ENCODE measurements at places on chromosomes 6 and 20.
A peak's percentile ranks its signal among the peaks of the same experiment; 100 is the strongest.

- DNase-seq = no peak
Measured at GRCh38 chr20:23283096-23283850, 67.3 kb upstream of the NXT1 start.

DNA sequence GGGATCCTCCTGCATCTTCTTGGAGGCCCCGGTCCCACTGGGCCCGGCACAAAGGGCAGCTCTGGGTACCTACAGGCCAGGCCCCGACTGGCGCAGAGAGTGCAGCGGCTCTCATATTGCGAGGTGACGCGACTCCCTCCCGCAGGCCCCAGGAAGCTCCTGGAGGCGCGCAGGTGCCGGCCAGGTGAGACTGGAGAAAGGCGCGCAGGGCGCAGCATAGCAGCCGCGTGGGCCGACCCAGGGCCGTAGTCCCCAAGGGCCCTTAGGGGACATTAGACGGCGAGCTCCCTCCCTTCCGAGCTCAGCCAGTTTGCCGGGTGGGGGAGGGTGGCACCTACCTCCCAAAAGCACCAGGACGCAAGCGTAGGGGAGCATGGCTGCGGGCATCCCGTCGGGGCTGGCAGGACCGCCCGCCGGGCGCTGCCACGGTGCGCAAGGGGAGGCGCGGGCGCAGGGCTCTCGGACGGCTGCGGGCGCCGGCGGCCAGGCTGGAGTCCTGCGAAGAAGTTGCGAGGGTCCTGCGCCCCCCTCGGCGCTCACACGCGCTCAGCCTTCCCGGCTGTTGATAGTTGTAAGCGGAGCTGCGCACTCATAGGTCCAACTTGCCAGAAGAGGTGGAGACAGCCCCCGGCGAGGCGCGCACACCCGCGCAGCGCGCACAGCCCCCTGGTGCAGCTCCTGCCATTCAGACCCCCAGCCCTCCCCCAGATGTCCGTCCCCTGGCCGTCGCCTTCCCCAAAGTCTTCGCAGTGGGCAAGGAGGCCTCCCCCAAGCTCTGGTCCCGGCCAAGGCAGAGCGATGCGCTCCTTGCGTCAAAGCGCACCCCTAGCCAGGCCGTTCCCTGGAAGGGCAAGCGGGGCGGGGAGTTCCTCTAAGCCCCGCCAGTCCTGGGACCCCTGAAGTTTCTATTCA is 622 bp downstream of the APCDD1L start:
- no peak for DNase-seq

DNA sequence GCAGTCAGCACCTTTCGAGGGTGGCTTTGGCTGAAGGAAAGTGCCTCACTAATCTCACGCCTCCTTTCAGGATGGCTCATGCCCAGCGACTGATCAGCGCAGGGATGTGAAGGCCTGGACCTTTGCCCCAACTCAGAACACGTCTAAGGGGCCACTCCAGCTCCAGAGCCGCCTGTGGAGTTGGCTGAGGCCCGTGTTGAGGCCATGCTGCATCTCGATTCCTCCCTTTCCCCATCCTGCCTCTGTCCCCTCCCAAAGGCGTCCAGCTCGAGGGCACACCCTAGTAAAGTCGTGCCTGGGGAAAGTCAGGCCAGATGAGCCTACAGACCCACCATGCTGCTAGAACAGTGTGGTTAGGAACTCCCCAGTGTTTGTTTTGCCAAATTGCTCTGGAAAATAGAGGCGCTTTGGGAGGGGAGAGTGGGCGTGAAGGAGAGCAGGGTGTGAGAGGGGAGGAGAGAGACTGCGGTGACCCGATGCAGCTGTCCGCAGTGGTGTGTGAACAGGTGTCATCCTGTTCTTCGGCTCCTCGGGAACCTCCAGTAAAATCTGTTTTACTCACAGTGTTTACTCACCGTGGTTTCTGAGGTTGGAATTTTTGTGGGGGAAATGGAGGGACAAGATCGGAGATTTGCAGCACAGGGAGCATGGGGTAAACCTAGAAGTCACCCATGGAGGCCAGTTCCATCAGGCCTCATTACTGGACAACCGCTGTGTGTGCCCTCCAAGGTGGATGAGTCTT is 85.0 kb upstream of the PMEPA1 start:
- DNase-seq = no peak

DNA sequence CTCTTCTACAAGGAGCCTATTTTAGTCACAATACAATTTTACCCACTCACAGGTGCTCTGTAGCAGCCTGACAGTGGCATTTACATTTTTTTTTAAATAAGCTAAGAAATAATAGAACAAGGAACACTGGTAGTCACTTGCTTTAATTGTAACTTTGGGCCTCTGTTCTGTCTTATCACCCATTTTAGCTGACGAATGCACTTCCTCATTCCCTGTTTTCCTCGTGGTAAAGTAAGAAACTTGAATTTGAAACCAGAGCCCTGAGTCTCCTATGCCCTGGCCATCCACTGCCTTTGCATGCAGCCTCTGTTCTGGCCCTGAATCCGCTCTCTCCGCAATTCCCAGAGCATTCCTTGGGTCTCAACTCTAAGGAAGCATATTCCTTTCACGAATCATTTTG is 550.6 kb downstream of the PTPRT start:
- no peak for DNase-seq

DNA sequence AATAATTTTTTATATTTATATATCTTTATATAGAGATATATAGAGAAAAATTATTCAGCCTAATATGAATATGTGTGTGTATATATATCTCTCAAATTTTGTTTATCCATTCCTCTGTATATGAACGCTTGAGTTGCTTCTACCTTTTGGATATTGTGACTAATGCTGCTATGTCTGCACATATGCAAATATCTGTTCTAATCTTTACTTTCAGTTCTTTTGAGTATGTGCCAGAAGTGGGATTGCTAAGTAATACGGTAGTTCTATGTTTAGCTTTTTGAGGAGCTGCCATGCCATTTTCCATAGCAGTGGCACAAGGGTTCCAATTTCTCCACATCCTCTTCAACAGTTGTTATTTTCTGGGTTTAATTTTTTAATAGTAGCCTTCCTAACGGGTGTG is 72.8 kb upstream of the CEP85L start:
- no peak for DNase-seq

- DNase-seq = peak; percentile 33
Measured at GRCh38 chr20:10553326-10553984, 118.3 kb downstream of the SLX4IP start.

GRCh38 chr6:131755597-131755996 is 44.8 kb upstream of the CTAGE9 start:
- no peak for DNase-seq

GRCh38 chr6:2970034-2970685 is 1.2 kb downstream of the SERPINB6 start:
- DNase-seq = no peak

GRCh38 chr6:31664790-31665500 is at the start of gene GPANK1:
TSS of gene GPANK1 (minus strand) at chr6:31664997. CDS start at chr6:31664478, 519 bp downstream.
- DNase-seq = peak; percentile 94

- no peak for DNase-seq
Measured at GRCh38 chr20:35888657-35889056, 65.6 kb downstream of the SCAND1 start.

DNA sequence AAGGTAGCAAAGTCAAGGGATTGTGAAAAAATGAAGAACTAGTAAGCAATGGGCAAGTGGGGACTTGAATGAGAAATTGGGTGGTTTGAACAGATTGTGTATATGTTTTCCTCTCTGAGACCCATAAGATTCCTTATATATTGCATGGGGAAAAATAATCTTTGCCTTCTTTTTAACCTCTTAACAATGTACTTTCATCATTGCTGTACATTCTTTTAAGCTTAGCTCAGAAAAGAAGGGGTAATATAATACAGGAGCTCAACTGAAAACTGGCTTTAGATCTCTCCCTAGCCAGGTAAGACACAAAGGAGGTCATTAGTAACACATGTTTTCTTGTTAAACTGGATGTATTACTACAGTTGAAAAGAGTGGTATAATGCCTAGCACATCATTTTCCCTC is 287.2 kb downstream of the RNF144B start:
- no peak for DNase-seq

GRCh38 chr20:33684533-33685327 is 1.5 kb downstream of the E2F1 start:
- no peak for DNase-seq

GRCh38 chr6:56671160-56671559 is 28.5 kb upstream of the DST start:
- no peak for DNase-seq

DNA sequence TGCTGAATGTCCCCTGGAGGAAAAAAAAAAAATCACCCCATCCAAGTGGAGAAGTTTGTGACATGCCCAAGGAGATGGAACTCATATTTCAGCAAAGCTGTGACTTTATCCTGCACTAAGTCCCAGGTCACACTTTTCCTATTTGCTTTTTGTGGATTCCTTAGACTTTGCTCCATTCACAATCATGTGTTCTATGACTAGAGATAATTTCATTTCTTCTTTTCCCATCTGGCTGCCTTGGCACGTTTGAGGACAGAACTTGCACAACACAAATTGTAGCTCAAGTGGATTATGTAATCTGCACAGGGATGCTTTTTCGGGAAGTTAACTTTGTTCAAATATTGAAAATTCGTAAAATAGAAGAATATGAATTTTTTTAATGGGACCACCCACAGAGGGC is 100.7 kb upstream of the PTPN1 start:
- no peak for DNase-seq

DNA sequence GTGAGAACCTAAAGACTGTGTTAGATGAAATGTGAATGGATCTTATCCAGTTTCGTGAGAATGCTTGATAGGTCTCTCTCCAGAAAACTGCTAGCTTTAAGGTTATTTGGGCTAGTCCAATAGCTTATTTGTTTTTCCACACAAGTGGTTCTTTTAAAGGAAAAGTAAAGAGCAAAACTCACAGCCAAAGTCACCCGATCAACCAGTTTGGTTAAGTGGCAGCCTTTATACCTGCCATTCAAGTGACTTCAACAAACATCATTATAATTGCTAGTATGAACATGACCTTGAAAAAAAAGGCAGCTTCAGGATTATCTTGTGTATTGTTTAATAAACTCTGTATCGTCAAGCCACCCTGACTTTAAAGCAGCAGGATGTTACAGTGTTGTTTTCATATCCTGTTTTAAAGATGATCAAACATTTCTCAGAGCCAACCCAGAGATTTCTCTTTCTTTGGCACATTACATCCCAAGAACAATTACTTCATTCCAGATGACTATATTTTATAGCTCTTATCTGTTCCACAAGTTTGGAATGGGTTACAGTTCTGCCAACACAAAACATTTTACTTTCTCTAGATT is 253.4 kb downstream of the EPHA7 start:
- DNase-seq = no peak

DNA sequence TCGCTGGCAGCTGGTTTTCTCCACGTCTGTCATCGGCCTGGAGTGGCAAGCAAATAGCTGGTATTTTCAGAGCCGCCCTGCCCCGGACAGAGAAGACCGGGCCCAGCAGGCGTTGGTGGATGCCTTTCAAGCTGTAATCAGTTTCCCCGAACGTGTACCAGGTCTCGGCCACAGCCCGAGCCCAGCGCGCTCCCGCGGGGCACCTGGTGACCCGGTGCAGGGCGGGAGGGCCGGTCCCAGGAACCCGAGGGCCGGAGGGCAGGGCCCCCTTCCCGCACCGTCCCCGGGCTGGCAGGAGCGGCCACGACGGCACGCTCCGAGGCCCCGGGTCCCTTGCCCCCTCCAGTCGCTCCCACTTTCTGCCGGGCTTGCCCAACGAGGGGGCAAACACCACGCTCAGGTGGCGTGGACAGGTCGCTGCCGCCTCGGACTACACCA is 348 bp upstream of the PYGB start:
- DNase-seq = no peak

- no peak for DNase-seq
Measured at GRCh38 chr6:43949551-43949991, 177.7 kb downstream of the MRPL14 start.

DNA sequence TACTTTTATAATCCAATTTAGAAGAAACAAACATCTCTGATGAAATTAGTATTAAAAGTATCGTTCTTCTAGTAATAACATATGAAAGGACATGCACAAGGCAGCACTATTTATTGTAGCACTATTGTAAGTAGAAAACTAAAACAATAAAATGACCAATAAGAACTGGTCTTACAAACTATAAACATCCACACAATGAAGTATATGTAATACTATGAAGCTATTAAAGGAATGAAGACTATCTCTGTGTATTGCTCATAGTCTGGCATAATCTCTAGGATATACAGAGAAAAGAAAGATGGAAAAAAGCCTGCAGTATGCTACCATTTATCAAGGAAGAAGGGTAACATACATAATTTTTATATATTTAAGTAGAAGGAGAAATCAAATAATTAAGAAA is 16.7 kb downstream of the LCA5 start:
- no peak for DNase-seq

- DNase-seq = peak; percentile 31
Measured at GRCh38 chr6:5626727-5627426, 365.6 kb downstream of the FARS2 start.

GRCh38 chr20:833121-833449 is 430 bp upstream of the FAM110A start:
- DNase-seq = no peak

- DNase-seq = no peak
Measured at GRCh38 chr6:52325695-52326471, 36.1 kb upstream of the PAQR8 start.

DNA sequence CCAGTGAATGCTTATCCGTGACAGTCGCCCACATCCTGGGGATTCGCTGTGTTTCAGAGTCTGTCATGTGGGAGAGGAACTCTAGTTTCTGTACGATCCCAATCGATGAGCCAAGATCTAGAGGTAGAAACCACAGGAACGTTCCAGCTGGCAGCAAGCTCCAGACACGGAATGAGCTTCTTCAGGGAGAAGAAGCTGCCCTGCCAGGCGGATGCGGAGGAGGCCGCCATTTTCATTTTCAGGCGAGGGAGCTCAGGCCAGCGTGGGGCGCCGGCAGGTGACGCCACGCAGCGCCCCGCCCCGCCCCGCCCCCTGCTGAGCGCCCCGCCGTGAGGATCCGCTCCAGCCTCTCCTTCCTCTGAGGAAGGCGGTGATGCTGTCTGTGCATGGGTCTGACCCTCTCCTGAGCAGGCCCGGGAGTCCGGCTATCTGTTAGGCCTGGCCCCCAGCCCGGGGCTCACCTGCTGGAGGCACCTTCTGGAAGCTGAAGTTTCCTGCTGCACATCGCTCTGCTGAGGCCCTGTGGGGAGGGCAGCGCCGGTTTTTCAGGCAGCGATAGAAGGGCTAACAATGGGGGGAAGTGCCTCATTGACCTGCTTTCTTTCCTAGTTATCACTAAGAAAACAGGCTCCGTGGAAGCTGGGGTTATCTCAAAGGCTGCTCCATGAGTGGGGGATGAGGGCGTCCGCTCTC is 147.5 kb downstream of the ERMARD start:
- DNase-seq = no peak

Measured in CD4-positive, alpha-beta T cell treated with Interleukin-4 for 1 hour (primary cell).